ENCODE measurements at places on chromosomes 3 and 15. TPM values are rescaled to one million over a fixed set of nuclear protein-coding genes. Genes with fewer than 3 reads are reported as not detected.

Gene TMEM266
- total RNA-seq: 0.05 TPM

Gene LRRC15
- total RNA-seq: 0.15 TPM

Gene CD86
- not detected for total RNA-seq

Gene GPR27
- 4.0 TPM for total RNA-seq

Gene VEPH1
- total RNA-seq: 0.07 TPM

Gene SLC22A13
- not detected for total RNA-seq

Gene TGM4
- 0.05 TPM for total RNA-seq

Gene LRRK1
- 25.4 TPM for total RNA-seq

Gene IL16
- not detected for total RNA-seq

Gene SGO1
- 18.5 TPM for total RNA-seq

Gene SLC6A1
- total RNA-seq: not detected

Gene ITPKA
- total RNA-seq: 1.4 TPM

Gene SETMAR
- total RNA-seq: 8.6 TPM

Gene CHRNB4
- total RNA-seq: 0.95 TPM

Gene ASB14
- total RNA-seq: not detected

Gene LDHAL6B
- not detected for total RNA-seq

Gene LRRC31
- not detected for total RNA-seq

Gene GPR156
- total RNA-seq: 0.57 TPM
